ENCODE measurements at places on chromosomes 6 and 20.
A peak's percentile ranks its signal among the peaks of the same experiment; 100 is the strongest.

- DNase-seq: no peak
Observed at GRCh38 chr6:39225543-39225942, 3.7 kb downstream of the KCNK5 start.

- DNase-seq: no peak
Observed at GRCh38 chr6:104326173-104327001, 533.3 kb downstream of the HACE1 start.

- no peak for DNase-seq
Observed at GRCh38 chr20:44552050-44552449, 30.2 kb upstream of the SERINC3 start.

- no peak for DNase-seq
Observed at GRCh38 chr6:132100388-132100990, 149.3 kb upstream of the CCN2 start.

DNA sequence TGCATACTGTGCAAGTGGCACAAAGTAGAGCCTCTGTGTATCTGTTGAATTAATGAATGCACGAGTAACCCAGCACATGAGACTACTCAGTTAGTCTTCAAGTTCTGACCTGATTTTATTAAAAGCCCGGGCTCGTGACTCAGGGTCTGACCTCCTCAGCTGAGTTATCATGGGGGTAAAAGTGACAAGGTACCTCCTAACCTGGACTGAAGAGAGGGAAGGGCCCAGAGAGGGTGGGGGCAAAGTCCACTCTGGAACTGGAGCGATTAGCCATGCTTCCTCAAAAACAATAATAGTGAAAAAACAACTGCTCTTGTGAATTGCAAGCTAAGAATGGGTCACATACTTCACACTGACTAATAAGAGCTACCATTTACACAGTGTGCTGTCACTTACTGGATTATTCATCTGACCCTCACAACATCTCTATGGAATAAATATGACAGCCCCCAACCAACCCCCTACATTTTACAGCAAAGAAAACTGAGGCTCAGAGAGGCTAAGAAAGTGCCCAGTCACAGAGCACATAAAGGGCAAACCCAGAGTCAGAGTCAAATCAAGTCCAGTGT lies 26.7 kb downstream of the TRERF1 start:
- no peak for DNase-seq

- peak; percentile 27 for DNase-seq
Observed at GRCh38 chr6:134822920-134823709, 126.8 kb downstream of the ALDH8A1 start.

DNA sequence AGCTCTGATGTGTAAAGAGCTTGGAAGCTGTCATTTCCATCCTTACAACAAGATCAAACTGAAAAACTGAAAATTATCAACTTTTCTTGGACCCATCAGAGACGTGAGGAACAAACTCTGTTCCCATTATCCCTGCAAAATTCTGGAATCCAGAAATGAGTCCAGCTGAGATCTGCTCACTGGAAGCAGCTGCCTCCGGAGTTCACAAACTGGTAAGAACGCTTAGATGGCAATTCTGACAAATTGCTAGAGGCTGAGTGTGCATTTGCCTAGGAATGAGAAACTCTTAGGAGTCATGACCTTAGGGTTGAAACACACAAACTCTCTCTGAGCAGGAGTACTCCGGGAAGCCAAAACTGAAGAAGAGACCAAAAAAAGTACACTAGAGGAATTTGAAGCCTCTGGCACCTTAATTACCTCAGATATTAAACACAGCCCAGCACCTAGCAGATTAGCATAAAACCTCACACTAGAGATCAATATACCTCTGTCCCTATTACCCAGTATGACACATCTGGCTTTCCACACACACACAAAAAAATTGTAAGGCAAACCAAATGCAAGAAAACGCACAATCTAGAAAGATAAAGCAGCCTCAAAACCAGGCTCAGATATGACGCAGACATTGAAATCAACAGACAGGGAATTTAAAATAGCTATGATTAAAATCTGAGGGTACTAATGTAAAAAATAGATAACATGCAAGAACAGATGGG lies 233.5 kb upstream of the SGK1 start:
- DNase-seq: no peak

GRCh38 chr6:21987501-21987957 lies 309.3 kb downstream of the PRL start:
- no peak for DNase-seq

- DNase-seq: no peak
Observed at GRCh38 chr6:111973927-111974639, 79.8 kb upstream of the CCN6 start.

DNA sequence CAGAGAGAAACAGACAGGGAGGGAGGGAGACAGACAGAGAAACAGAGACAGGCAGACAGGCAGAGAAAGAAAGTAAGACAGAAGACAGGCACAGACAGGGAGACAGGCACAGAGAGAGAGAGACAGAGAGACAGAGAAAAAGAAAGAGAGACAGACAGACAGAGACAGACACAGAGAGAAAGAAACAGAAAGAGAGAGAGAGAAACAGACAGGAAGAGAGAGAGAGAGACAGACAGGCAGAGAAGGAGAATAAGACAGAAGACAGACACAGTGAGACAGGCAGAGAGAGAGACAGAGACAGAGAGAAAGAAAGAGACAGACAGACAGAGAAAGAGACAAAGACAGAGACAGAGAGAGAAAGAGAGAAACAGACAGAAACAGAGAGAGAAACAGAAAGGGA lies 754.8 kb upstream of the DEFB115 start:
- DNase-seq: no peak

GRCh38 chr20:45019027-45019761 lies 52.9 kb downstream of the STK4 start:
- DNase-seq: no peak

- DNase-seq: no peak
Observed at GRCh38 chr20:29762620-29763019, 1494.8 kb upstream of the DEFB115 start.

- no peak for DNase-seq
Observed at GRCh38 chr6:13081189-13081563, 247.2 kb downstream of the TBC1D7 start.

DNA sequence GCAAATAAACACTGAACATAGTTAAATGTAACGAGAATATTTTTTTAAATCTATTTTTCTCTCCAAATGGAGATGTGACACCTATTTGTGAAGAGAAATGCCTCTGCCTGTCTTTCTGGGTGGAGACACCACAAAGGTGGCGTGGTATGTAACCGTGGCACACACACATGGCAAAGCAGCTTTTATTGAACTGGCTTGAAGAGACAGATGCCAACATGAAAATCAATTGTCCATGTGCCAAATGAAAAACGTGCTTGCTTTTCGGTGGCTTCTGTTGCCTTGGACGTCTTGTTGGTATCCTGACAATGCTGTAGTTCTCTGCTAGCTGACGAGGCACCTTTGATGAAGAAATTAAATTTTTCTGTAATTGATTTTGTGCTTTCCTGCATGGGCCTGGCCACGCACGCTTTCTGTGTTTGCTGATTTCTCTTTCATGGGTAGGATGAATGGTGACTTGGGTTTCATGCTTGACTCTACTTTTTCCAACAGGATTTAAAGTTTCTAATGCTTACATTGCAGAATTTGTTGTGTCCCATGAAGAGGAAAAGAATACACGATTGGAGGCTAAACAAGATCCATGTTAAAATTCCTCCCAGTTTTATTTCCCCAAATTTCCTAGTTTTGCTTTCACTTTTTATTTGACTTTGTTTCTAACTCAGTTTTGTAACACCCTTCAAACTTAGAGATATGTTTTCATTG lies 202.6 kb downstream of the TMEM242 start:
- DNase-seq: no peak

DNA sequence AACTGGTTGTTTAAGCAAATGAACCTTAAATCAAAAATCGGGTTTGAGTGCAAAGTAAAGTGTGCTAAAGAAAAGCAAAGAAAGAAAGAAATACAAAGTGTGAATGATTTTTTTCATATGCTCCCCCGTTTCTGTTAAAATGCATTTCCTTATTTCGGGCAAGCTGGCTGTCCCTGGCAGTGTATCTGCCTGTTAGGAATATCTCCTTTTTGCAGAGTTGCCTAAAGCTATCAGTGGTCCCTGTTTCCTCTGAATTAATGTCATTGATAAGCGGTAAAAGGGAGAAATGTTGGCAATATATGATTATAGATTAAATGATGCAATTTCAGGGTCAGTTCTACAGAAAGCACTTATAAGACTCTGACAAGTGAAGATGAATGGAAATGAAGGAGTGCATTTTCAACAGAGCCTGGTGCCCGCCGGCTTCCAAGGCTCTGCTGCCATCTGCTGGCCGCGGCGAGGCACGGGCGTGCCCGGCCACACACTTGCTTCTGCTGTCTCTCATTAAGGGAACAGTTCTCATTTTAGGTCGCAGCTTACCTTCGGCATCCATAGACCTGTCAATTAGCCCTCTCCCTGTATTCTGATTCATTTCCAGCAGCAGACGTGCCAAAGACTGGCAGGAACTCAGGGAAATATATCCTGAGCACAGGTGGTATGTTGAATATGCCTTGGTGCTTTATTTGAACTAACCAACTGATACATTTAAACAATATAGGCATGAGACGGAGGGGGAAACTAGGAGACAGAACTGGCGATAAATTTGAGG lies 381.9 kb downstream of the C6orf118 start:
- peak; percentile 58 for DNase-seq

DNA sequence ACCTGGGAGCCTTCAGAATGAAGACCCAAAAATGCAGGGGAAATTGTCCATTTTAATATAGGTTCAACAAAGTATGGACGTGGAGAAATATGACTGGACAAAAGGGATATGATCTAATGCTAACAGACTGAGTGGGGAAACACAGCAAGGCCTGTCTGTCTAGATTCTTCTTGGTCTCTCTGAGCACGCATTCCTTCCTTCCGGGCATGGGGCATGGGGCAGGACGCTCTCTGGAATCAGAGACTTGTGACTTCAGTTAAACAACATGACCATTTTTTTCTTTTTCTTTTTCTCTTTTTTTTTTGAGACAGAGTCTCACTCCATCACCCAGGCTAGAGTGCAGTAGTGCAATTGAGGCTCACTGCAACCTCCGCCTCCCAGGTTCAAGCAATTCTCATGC lies 31.9 kb downstream of the ZBTB2 start:
- no peak for DNase-seq

DNA sequence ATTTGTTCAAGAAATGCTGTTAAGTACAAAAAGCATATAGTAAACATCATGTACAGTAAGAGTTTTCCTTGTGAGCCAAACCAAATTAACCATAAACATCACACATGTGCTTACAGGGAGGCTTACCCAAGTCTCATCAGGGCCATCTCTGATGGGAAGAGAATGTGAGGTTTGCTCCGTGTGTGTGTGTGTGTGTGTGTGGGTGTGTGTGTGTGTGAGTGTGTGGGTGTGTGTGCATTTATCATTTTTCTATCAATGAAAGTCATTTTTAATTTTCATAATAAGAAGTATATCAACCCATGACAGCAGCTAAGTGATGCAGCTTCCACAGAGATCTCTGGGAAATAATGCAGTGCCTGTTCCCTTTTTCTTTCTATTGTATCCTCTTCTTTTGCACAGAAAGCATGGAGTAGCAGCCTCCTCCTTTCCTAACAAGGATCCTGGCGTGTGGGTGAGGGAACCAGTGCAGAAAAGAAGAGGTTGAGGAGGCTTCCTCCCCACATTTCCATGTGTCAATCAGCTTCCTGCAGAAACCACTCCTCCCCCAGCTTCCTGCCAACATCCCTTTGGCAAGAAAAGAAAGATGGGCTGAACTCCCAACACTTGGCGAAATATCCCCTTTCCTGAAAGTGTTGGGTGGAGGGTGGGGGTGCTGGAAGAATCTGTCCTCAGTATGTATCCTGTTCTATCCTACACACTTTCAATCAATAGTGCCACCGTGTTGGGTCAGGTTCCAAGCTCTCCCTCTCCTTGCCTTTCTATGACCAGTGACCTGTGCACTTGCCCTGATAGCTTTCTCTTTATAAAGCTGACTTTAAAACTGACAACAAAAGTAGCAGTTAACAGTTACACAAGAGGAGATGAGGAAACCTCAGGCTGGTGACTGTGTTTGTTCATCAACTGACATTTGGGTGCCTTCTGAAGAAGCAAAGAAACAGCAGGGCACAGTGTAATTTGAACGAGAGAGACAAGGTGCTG lies 251.8 kb upstream of the CITED2 start:
- DNase-seq: peak; percentile 71

DNA sequence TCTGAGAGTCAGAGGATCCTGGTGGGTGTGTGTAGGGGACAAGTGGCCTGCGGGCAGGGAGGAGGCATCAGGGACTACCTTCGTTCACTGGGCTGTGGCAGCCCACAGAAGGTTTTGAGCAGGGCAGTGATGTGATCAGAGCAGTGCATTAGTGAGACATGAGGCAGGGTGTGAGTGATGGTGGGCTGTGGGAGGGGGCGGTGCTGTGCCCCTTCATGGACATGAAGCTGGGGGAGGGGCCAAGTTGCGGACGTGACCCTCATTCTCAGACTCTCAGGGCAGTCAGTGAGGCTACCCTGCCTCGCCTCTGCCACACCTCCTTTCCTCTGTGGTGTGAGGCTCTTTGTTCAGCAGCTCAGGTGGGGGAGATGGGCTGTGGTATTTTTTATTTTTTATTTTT lies 142.2 kb upstream of the RNF24 start:
- no peak for DNase-seq

GRCh38 chr6:21729431-21729830 lies 135.9 kb downstream of the SOX4 start:
- no peak for DNase-seq

- DNase-seq: no peak
Observed at GRCh38 chr20:15039088-15039752, 701.8 kb upstream of the FLRT3 start.

DNA sequence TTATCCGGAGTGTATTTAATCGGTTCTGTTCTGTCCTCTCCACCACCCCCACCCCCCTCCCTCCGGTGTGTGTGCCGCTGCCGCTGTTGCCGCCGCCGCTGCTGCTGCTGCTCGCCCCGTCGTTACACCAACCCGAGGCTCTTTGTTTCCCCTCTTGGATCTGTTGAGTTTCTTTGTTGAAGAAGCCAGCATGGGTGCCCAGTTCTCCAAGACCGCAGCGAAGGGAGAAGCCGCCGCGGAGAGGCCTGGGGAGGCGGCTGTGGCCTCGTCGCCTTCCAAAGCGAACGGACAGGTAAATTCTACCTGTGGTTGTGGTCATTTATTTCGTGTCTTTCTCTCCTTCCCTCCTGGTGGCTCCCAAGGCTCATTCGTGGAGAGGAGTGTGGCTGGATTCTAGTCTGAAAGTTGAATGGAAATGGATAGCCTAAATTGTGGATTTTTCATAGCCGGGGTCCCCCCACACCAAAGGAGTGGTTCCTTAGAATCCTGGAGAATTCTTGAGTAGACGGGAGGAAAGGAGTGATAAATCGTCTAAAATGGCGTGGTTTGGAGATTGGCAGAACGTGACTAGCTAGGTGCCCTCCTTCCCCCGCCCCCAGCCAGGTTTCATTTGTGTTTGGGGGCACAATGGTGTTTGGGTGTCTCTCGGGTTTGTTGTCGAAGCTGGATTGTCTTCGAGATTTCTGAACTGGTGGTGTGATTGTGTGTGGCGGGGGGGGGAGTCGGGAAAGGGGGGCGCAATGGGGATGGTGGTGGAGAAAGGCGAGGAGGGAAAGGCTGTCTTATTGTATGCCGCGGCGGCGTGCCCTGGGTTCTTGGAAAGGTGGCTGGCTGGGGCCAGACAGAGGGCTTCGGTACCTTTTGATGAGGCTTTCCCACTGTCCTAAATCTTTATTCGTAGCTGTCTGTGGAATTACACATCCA lies 673 bp downstream of the MARCKS start:
- no peak for DNase-seq

All from CMK (cell line).